ENCODE measurements at places on chromosomes 6 and 20.

GRCh38 chr6:119303164-119303887, 46.2 kb downstream of the MAN1A1 start:
- DNase-seq: no peak

- no peak for DNase-seq
Observed at GRCh38 chr20:37282556-37282955, 6.9 kb upstream of the MANBAL start.

- no peak for DNase-seq
Observed at GRCh38 chr6:3844097-3844463, 5.1 kb upstream of the FAM50B start.

- DNase-seq: no peak
Observed at GRCh38 chr20:46900086-46900485, 5.4 kb downstream of the EYA2 start.

GRCh38 chr6:26124781-26125685, 37.8 kb downstream of the HFE start:
- peak; percentile 30 for DNase-seq

- DNase-seq: no peak
Observed at GRCh38 chr6:148166339-148166968, 176.2 kb upstream of the SASH1 start.

DNA sequence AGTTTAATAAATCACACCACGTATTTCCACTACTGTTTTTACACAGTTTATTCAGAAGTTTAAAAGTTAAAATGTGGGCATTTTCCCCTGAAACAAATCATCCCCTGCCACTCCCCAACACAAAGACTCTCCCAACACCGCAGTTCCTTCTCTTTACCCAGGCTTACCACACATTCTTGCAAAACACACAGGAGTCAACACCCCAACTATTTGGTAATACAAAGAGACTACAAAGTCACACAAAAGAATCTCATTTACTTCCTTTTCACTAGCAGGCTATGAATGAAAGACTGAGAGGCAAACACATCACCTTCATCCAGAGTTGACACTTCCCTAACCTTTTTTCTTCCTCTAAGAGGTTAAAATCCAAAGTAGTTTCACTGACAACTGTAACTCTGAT, 51.1 kb downstream of the KCTD20 start:
- DNase-seq: no peak

- DNase-seq: no peak
Observed at GRCh38 chr20:24850176-24850575, 98.9 kb upstream of the CST7 start.

- no peak for DNase-seq
Observed at GRCh38 chr6:169239181-169239580, 14.5 kb downstream of the THBS2 start.

- no peak for DNase-seq
Observed at GRCh38 chr20:17320456-17320855, 93.6 kb downstream of the PCSK2 start.

GRCh38 chr6:115554060-115554459, 506.6 kb downstream of the FRK start:
- no peak for DNase-seq

DNA sequence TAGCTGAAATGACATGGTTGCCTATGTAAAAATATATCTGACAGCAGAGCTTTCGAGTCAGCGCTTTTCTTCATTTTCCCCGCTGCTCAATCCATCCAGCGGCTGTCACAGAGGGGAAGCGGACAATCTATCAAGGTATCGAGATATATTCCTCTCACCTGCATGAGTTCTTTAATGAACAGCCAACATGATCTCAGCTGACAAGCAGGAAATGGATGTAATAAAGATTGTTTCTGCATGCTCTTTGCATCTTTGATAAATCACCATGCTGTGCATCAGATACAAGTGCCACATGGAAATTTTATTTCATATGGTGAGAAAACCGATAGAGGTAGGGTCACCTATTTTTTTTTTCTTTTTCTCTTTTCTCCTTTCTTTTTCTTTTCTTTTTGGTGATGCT, 602.3 kb upstream of the MMS22L start:
- no peak for DNase-seq

DNA sequence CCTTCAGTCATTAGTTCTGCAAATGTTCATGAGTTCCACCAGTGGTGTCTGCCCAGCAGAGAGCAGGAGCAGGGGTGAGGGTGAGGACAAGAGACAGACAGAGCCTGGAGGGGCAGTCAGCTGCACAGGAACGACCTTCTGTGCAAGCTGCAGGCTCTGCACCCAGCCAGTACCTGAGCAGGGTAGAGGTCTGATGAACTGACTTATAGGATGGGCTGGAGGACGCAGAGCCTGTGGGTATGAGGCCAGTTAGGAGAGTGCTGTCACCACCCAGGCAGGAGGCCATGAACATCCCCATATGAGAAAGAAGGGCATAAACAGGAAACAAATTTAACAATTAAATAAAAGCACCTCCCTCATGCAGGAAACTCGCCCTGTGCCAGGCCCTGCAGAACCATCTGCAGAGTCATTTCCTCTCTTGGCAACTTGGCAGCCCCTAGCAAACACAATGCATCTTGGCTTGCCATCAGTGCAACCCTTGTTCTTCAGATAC, 17.9 kb downstream of the C6orf15 start:
- DNase-seq: no peak
